Dermis blood vessel endothelial cell (primary cell): ENCODE measurements at places on chromosomes 2 and 18. TPM values are rescaled to one million over a fixed set of nuclear protein-coding genes. Genes with fewer than 3 reads are reported as not detected.

Gene GCG
- not detected in 2 replicates for total RNA-seq

Gene HOXD3
- total RNA-seq: 19.2 and 54.6 TPM in 2 replicates

Gene ST8SIA5
- 0.09 TPM in 1 of 2 replicates, not detected in the other for total RNA-seq

Gene ATP6V1B1
- not detected in 2 replicates for total RNA-seq

Gene HAT1
- total RNA-seq: 36.8 and 60.2 TPM in 2 replicates

Gene FTCDNL1
- 0.23 and 1.7 TPM in 2 replicates for total RNA-seq
